ENCODE measurements at places on chromosomes 7 and 10.

- no peak for DNase-seq
These were observed 45.2 kb downstream of the WIPF3 start for GRCh38 chr7:29851487-29851886.

DNA sequence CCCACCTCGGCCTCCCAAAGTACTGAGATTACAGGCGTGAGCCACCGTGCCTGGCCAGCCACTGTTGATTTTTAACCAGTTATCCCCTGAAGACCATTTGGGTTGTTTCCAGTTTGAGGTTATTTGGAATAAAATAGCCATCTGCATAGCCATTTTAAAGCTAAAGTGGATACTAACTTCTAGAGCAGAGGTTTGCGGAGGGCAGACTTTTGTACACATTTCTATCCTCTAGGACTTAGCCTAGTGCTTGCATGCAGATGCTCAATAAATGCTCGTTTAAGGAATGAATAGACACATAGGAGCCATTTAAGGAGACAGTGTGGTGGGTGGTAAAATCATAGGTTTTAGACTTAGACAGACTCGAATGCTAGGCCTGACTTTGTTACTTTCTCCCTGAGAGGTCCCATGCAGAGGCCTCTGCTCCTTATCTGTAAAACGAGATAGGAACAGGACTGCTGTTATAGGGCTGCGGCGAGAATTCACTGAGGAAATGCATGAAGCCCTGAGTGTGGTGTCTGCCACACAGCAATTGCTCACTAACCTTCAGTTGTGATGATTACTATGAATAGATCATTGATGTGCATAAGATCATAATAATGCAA, 75.9 kb downstream of the PFKFB3 start:
- no peak for DNase-seq

DNA sequence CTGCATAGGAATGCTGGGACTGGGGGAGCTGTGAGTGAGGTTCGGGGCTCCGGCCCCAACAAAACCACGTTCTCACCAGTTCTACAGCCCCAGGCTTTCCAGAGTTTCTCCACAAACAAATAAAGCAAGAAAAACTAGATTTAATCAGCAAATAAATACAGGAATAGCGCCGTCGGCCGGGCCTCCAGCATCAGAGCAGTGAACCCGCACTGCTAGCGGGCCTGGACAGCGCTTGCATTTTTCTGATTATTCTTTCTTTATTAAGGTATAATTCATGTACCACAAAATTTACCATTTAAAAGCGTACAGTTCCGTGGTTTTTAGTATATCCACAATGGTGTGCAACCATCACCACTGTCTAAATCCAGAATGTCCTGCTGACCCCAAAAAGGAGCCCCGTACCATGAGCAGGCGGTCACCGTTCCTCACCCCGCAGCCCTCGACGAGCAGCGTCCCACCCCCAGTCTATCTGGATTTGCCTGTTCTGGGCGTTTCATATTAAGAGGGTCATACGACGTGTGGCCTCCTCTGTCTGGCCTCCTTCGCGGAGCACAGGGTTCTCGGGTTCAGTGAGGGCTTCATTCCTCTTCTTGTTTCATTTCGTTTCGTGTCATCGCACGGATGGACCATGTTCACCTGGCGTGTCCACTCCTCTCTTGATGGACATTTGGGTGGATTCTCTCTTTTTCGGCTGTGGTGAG, 35.5 kb upstream of the FOXL3 start:
- DNase-seq: no peak

DNA sequence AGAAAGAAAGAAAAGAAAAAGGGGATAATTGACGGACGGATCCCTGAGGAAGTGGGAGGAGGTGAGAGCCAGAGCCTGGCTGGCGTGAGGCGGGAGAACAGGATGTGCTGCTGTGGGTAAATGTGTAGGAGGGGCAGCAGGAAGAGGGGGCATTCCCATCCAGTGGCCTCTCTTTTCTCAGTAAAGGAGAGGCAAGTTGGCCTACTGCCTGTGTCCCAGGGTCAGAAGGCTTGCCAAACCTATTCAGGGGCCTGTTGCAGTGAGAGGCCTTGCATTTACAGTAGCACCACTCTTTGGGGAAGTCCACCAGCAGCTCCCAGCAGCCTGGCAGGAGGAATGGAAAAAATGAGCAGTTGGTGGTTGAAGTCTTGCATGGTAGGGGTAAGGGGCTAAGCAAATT, 26.6 kb upstream of the ASCC1 start:
- DNase-seq: peak; percentile 90

DNA sequence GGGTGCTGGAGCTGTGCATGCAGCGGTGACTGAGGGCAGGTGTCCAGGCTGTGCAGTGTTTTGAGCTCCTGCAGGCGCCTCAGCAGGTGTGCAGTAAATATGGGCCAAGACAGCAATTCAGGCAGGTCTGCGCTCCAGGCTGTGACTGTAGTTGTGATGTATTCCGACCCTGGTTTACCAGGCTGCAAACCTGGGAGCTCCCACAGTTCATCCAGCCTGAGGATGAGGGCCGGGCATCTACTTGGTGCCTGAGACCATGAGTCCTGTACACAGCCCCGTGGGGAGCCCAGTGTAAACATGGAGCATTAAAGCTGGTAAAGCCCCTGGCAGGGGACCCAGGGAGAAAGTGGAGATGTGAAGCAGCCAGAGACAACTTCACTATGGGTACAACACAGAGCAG, 82.8 kb downstream of the VOPP1 start:
- no peak for DNase-seq

GRCh38 chr10:119143657-119144056, 21.9 kb downstream of the SFXN4 start:
- no peak for DNase-seq

DNA sequence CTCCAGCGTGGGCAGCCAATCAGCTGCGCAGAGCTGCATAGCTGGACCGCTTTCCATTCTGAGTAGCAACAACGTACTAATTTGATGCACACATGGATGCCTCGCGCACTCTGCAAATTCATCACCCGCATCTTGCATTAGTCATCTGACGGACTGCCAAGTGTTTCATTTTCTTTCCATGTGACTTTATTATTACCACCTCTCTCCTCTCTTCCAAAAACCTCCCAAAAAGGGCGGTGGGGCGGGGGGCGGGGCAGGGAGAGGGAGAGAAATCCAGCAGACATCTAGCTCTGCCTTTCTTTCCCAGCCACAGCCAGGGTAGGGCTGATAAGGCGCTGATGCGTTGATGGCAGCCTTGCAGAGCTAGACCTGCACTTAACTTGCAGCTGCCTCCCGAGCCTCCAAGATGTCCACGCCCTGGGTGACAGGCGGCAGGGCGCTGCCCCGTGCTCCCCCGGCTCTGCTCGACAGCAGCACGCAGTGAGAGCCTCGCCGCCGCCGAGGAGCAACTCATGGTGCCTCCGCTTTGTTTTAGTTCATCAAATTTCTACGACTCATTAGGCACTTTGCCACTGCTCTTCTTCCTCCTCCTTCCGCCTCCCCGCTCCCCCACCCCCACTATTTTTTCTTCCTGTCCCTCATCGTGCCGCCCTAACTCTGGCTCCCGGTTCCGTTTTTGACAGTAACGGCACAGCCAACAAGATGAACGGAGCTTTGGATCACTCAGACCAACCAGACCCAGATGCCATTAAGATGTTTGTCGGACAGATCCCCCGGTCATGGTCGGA, 147.3 kb downstream of the CELF2 start:
- DNase-seq: peak; percentile 73

DNA sequence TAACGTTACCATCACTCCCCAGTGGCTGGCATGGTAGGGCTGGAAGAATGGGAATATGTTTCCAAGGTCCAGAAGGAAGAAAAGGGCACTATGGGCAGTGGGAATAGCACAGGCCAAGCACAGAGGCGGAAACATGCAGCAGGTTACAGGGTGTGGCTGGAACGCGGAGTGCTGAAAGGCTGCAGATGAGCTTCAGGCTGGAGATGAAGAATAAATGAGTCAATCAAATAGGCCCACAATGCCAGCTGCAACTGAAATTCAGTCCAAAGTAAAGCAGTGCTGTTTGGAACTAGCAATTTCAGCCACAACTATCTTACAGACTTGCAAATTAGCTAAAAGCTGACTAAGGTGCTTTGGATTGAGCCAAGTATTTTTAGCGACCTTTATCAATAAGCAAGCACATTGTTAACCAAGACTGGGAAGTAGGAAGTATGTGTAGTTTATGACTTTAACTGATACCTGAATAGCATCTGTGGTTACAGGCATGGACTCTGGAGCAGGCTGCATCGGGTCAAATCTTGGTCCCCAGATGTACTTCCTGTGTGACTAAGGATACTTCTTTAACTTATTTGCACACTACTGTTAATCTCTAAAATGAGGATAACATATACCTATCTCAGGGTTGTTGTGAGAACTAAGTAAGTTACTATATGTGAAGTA, 77.5 kb upstream of the CTTNBP2 start:
- DNase-seq: no peak

DNA sequence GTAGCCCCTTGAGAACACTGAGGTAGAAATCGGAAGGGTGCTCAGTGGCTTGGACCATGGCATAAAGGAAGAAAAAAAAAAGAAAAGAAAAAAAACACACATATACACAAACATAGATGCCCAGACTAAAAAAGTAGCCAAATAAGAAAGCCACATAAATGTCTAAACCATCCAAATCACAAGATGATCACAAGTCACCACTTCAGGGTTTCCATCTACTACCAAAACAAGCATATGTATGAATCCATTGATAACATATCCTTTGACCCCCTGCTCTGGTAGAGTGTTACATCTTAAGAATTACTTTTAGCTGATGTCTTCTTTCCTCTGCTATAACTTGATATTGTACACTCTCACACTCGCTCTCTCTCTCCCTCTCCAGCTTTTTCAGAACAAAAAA, 245.9 kb downstream of the AHR start:
- no peak for DNase-seq

DNA sequence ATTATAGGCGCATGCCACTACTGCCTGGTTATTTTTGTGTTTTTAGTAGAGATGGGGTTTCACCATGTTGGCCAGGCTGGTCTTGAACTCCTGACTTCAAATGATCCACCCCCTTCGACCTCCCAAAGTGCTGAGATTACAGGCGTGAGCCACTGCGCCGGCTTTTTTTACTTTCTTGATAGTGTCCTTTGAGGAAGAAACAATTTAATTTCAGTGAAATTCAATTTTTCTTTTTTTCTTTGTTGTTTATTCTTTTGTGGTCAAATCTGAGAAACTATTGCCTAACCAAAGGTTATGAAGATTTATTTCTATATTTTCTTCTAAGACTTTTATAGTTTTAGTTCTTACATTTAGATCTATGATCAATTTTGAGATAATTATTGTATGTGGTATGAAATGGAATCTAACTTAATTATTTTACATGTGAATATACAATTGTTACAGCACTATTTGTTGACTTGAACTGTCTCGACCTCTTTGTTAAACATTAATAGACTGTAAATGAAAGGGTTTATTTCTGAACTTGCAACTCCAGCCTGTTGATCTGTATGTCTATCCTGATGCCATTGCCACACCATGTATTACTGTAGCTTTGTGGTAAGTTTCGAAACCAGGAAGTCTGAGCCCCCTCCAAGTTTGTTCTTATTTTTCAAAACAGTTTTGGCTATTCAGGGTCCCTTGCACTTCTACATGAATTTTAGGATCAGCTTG, 19.8 kb upstream of the RASSF4 start:
- DNase-seq: peak; percentile 14

DNA sequence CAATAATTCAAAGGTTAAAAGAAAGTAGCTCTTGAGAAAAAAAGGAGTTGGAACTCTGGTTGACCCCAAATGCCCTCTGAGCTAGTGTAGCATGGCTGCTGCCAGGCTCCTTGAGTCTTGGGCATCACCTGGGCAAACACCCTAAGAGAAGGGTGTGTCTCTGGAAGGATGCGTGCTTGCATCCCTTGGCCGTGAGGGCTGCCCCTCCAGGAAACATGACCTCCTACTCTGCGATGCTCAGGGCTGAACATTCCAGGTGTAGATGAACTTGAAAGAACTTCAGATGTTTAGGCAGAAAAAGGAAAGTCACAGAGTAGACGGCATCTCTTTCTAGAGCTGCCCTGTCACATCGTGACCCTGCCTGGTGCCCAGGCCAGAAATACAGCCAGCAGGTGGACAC, 189.4 kb upstream of the TCERG1L start:
- no peak for DNase-seq

GRCh38 chr10:50510517-50511473, 113.0 kb downstream of the SGMS1 start:
- no peak for DNase-seq

DNA sequence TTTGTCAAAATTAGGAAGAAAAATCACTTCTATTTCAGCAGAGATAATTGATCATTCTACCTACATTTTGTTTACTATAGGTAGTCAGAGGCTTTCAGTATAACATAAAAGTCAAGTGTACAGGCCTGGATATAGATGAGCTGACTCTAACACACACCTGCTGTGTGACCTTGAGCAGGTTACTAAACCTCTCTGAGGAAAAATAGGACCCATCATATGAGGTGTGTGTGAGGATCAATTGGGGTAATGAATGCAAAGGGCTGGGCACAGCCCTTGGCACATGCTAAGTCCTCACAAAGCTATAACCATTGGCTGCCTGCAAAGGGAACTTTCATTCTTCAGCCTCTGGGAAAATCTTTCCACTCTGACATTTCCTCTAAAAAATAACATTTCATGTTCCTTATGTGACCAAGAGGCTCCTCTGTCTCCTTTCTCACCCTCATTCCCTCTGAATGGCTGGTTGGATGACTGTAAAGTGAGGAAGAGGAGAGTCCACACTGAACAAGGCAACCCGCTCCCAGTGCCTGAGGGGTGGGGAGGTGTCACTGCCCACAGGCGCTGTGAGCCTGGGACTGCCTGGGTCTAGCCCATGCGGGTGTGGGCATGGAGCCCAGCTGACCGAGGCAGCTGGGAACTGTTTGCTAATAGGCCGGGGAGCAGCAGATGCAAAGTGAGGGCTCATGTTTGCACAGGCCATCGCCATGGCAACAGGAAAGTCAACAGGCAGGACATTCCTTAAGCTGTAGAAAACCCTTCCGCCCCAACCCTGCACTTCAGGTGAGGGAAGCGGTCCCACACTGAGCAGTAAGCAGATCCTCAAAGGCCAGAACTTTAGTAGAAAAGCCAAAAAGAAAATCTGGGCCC, 36.8 kb downstream of the MYOF start:
- DNase-seq: peak; percentile 99

- no peak for DNase-seq
These were observed 27.7 kb upstream of the AMPH start for GRCh38 chr7:38658921-38659320.

GRCh38 chr10:114057855-114058254, 14.2 kb downstream of the ADRB1 start:
- no peak for DNase-seq

GRCh38 chr7:155424301-155425010, 33.5 kb upstream of the EN2 start:
- DNase-seq: no peak

- no peak for DNase-seq
These were observed 276.2 kb downstream of the WDR11 start for GRCh38 chr10:121127151-121127906.

- no peak for DNase-seq
These were observed 394.9 kb upstream of the DPP6 start for GRCh38 chr7:153657182-153657800.

Measured in fibroblast of gingiva (primary cell).